Sigmoid colon (tissue), 7 donors: ENCODE measurements at places on chromosomes 12 and 14. TPM values are rescaled to one million over a fixed set of nuclear protein-coding genes. Genes with fewer than 3 reads are reported as not detected.
A peak's percentile ranks its signal among the peaks of the same experiment; 100 is the strongest.

DNA sequence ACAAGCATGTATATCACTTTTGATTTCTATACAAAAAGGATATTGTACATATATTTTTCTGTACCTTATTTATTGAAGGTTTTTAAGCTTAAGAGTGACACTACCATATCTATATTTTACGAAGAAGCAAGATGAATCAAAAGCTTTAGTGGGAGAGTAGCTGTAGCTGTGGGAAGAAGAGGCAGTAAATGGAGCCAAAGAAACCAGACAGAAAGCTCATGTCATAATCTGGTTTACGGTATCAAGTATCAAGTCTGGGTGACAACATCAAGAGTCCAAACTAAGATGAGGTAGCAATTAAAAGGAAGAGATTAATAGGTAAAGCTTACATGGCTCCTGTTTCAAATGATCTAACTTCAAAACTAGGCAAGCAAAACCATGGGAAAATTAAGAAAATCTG lies 54.8 kb downstream of the CEP83 start:
- DNase-seq = no peak

- no peak for DNase-seq
Measured at GRCh38 chr12:7439579-7440505, 4.1 kb downstream of the CD163L1 start.

DNA sequence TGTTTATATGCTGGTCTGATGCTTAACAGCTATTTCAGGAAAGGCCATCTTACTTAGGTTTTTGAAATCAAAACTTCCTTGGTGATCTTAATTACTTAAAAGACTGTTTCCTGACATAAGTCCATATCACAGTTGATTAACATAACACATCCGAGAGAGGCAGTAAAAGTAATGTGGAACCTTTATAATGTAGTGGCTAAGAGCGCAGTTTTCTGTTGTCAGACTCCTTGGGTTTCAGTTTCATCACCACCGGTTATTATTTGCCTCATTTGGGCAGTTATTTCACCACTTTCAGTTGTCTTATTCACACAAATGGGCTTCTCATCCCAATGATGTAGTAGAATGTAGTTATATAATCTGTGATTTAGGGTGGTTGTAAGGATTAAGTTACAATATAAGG lies 30.9 kb downstream of the TBC1D15 start:
- DNase-seq = no peak

GRCh38 chr12:100908501-100908900 lies 113.9 kb downstream of the ANO4 start:
- no peak for DNase-seq

GRCh38 chr12:115710104-115710564 lies 567.4 kb downstream of the MED13L start:
- no peak for DNase-seq

GRCh38 chr14:94581127-94581999 lies at the start of gene SERPINA5:
TSS of gene SERPINA5 (plus strand) at chr14:94581426. CDS start at chr14:94587363, 5,937 bp downstream.
- no peak for DNase-seq

- DNase-seq = peak; percentile 76
Measured at GRCh38 chr12:122021193-122021821, 377 bp upstream of the BCL7A start.

GRCh38 chr14:68627868-68628604 lies 164.8 kb downstream of the ZFP36L1 start:
- DNase-seq = no peak

- DNase-seq = no peak
Measured at GRCh38 chr14:41608681-41609390, 2.2 kb downstream of the LRFN5 start.

GRCh38 chr14:102620413-102620812 lies 28.0 kb downstream of the RCOR1 start:
- no peak for DNase-seq

- no peak for DNase-seq
Measured at GRCh38 chr12:38137716-38138115, 178.9 kb upstream of the ALG10B start.

DNA sequence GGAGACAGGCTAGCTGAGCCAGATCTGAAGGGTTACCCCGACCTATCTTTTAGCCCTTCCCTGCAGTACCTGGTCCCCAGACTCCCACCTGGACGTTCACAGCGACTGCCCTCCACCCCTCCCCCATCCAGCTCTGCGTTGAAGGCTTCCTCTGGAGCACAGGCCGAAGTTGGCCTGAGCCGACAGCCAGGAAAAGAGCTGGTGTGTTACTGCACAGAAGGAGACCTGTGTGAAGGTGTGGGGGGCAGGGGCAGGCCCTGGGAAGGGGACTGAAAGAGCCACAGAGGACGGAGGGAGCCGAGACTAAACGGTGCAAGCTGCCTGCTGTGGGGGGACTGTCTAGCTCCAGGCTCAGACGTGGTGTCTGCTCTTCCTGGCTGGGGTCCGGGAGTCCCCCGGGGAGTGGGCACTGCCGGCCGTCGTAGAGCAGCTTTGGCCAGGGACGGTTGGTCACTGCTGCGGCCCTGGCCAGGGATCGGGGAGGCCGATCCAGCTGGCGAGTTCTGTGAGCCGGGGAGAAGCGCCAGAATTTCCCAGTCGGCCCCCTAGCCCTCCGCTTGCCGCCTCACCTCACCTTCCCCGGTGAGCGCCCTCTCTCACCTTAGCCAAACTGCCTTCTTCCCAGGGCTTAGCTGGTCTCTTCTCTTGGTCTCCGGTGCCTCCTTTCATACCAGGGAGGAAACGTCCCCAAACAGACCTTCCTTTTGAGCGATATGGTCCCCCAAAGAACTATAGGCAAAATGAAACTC lies 899 bp upstream of the COL2A1 start:
- no peak for DNase-seq

- DNase-seq = no peak
Measured at GRCh38 chr12:6822426-6823135, 960 bp downstream of the GPR162 start.

DNA sequence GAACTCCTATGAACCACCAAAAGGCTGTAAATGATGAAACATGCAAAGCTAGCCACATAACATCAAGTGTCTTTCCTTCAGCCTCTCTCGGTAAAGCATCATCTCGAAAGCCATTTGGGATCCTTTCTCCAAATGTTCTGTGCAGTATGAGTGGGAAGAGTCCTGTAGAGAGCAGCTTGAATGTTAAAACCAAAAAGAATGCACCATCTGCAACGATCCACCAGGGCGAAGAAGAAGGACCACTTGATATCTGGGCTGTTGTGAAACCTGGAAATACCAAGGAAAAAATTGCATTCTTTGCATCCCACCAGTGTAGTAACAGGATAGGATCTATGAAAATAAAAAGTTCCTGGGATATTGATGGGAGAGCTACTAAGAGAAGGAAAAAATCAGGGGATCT lies 61.2 kb downstream of the ATG14 start:
- no peak for DNase-seq

- DNase-seq = no peak
Measured at GRCh38 chr14:89144066-89144465, 273.0 kb downstream of the FOXN3 start.

DNA sequence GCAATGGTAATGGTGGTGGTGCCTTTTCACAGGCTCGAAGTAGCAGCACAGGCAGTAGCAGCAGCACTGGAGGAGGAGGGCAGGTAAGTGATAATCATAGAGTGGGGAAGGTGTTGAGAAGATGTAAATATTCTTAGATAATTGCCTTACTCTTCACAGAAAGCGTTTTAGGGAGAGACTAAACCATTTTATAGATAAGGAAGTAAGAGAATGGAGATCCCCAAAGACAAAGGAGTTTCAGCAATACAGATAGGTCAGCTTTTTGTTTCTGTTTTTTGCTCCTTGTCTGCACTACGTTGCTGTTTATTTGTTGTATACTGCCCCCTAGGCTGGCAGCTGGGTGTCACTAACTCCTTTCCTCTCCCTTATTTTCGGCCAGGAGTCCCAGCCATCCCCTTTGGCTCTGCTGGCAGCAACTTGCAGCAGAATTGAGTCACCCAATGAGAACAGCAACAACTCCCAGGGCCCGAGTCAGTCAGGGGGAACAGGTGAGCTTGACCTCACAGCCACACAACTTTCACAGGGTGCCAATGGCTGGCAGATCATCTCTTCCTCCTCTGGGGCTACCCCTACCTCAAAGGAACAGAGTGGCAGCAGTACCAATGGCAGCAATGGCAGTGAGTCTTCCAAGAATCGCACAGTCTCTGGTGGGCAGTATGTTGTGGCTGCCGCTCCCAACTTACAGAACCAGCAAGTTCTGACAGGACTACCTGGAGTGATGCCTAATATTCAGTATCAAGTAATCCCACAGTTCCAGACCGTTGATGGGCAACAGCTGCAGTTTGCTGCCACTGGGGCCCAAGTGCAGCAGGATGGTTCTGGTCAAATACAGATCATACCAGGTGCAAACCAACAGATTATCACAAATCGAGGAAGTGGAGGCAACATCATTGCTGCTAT lies 2.0 kb downstream of the SP1 start:
- DNase-seq = peak; percentile 75

GRCh38 chr12:101935890-101936746 lies 58.7 kb downstream of the DRAM1 start:
- DNase-seq = peak; percentile 88

- DNase-seq = no peak
Measured at GRCh38 chr12:101097829-101098580, 112.0 kb downstream of the SLC5A8 start.

SSTR1 gene
- polyA plus RNA-seq = 3.0 TPM

PMCH gene
- polyA plus RNA-seq = 0.26 TPM

TMCC3 gene
- polyA plus RNA-seq = 44.9 TPM

POTEM gene
- not detected for polyA plus RNA-seq

FLVCR2 gene
- 14.8 TPM for polyA plus RNA-seq

OR6C2 gene
- polyA plus RNA-seq = not detected

KLRC2 gene
- polyA plus RNA-seq = not detected

ACSM4 gene
- polyA plus RNA-seq = not detected
